Peyer's patch (tissue), 4 donors: ENCODE measurements at places on chromosomes 13 and 19.

DNA sequence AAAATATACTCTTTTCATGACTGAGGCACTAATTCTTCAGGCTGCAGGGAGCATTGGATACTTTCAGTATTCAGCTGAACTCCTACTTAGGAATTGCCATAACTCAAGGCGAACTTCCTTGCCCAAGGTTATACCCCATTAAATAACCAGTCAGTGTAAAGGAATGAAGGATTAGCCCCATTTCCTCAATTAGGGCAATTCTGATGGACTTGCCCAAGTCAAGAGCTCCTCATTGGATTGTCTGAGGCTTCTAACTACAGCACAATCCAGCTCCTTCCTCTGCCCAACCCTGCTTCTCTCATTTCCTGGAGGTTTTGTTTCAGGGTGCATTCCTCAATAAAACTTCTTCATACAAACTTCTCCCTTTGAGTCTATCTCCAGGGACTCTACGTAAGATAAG is 329.2 kb downstream of the LIG4 start:
- H3K4me3 ChIP-seq = no peak overlapping the region
- no peaks in the 10 kb centered on the region for H3K4me1 ChIP-seq
- H3K27me3 ChIP-seq = no peaks in the 10 kb centered on the region
- no peaks in the 10 kb centered on the region for H3K36me3 ChIP-seq
- H3K27ac ChIP-seq = no peak overlapping the region

DNA sequence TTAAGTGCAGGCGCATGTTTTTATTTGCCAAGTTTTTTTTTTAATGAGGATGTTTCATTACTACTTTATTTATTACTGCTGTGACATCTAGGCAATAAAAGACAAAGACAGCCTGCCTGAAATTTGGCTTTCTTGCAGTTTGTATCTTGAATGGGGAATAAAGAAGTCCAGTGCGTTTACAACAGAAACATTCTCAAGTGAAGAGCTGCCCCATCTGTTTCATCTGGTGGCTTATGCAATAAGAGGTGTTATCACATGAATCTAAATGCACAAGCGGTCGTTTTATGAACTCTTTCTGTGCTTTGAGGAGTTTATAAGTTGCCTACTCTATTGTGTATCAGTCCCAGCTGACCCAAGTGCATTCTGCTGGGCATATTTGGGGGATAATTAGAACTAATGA is 12.6 kb upstream of the MAB21L1 start:
- H3K4me1 ChIP-seq = no peaks in the 10 kb centered on the region
- DNase-seq = no peak
- no peaks in the 10 kb centered on the region for H3K36me3 ChIP-seq
- H3K4me3 ChIP-seq = no peak overlapping the region
- H3K27ac ChIP-seq = no peak overlapping the region
- H3K27me3 ChIP-seq = no peaks in the 10 kb centered on the region

DNA sequence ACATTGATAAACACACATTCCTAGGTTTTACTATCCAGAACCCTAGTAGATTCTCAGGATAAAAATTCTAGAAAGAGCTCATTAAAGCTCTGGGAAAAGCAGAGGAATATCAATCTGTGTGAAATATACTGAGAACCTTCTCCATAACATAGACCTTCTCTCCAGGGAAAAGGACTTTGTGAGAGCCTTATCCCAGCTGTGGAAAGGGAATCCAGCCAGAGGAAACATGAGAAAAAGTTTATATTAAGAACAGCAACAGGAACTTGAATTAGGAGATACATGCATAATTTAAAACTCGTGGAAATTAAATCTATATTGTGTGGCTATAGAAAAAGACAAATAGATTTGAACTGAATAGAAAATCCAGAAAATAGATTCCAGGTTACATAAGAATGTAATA is 1639.9 kb downstream of the EFNB2 start:
- no peak overlapping the region for H3K4me3 ChIP-seq
- no peaks in the 10 kb centered on the region for H3K27me3 ChIP-seq
- H3K4me1 ChIP-seq = no peaks in the 10 kb centered on the region
- DNase-seq = no peak
- no peaks in the 10 kb centered on the region for H3K36me3 ChIP-seq

DNA sequence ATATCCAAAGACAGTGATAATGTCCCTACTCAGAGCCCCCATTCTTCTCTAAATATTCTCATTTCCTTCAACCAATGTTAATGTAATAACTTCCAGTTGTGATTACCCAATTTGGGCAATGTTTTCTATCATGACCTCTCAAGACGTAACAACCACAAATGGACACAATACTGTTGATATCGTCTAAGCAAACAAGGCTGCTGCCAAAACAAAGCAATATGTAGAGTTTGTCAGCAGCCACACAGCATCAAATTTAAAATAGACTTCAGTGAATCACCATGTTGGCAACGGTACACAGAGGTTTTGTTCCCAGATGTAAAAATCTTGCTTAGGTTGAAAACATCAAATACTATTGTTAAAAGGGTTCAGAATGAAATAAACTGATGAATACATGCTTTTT is 205.1 kb downstream of the DACH1 start:
- no peak overlapping the region for H3K27ac ChIP-seq
- DNase-seq = no peak
- H3K27me3 ChIP-seq = no peaks in the 10 kb centered on the region
